Right cardiac atrium (tissue), 5 donors: ENCODE measurements at places on chromosomes 4 and X. TPM values are rescaled to one million over a fixed set of nuclear protein-coding genes. Genes with fewer than 3 reads are reported as not detected.

PDGFC gene
- 15.2 TPM for total RNA-seq

NUDT11 gene
- 0.22 TPM for total RNA-seq

TMSB4X gene
- total RNA-seq, result 1,054 TPM

RASL11B gene
- 37.2 TPM for total RNA-seq

PPP1R2C gene
- not detected for total RNA-seq
